ENCODE measurements at places on chromosomes 2 and 18.

DNA sequence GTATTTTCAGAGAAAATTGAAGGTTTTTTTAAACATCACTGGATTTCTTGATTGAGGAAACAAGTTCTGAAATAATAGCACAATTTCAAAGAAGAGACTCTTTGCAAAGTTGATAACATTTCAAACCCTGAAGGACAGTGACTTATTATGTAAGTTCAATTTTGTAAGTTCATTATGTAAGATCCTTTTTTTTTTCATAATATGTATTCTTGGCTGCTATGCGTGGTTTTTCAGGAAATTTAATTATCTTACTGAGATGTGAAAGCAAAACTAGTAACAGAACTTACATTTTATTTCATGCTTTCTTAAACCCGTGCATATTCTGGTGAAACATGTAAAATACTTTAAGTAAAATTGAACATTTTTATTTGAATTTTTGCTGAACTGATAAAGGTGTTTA lies 65.4 kb downstream of the RIF1 start:
- no peak for DNase-seq

DNA sequence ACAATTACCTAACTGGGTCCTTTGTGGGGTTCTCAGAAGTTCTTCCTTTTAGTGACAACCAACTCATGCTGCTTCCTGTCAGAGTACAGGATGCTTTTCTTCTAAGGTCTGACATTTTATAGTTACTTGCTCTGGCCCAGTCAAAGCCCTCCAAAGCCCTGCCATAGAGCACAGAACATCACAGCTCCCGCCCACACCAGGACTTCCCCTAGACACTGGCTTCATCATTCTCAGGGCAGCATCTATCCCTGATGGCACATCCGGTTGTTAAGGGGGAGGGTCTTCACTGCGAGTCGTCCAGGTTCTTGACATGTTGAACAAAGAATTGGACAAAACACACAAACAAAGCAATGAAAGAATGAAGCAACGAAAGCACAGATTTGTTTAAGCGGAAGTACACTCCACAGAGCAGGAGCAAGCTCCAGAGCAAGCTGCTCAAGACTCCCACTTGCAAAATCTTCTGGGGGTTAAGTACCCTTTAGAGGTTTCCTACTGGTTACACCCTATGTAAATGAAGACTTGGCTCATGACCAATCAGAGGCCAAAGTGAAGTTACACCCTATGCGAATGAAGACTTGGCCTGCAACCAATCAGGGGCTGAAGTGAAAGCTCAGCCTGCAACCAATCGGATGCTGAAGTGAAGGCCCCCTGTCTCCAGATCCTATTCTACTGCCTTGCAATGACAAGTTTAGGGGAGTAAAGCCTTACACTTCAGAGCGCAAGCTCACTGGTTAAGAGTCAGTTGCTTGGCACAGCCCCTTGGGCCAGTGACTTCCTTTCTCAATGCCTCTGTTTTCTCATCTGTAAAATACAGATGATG lies 79.0 kb downstream of the HDAC4 start:
- peak; percentile 76 for DNase-seq

DNA sequence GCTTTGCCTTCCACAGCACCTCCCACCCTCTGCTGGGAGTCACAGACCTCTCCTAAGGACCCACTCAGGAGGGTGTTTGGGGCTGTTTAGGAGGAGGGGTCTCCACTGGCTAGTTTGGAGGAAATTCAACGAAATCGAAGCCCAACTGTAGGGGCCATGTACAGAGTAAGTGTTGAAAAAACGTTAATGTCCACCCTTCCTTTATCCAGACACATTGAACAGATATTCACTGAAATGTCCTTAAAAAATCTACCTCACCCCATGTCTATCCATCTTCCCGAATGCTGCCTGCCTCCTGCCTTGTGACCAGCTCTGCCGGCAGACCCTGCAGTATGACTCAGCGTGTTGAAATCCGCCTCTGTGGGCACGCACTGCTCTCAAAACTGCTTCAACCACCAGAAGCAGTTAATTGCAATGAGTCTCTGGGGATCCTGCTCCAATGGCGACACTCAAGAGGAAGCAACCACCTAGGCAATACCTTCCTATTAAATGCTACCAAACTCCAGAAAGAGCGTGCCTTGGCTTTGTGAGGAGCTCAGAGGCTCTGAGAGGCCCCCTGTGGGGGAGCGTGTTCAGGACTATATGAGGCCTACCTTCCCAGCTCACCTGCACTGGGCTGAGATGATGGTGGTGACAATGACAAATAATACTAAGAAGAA lies 61.4 kb upstream of the RTN4 start:
- DNase-seq = no peak

GRCh38 chr2:201795607-201796477 lies 10.5 kb upstream of the CDK15 start:
- DNase-seq = peak; percentile 7

DNA sequence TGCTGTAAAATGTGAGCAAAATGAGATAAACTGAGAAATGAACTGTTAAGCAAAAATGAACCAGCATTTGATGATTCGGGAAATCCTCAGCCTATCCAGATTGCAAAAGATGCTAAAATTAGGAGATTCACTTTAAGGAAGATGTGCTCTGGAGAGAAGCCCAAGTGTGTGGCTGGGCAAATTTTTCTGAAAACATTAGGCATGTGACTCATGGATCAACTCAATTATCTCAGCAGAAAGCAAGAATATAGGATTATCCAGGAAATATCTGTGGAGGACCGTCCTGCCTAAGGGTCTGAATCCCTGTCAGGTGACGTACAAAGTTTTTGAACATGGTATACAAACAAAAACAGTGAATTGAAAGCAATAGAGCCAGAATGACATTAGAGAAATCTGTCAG lies 1268.3 kb upstream of the TMEFF2 start:
- DNase-seq = no peak

GRCh38 chr18:3345452-3345851 lies 83.5 kb downstream of the MYL12B start:
- DNase-seq = no peak
